Right forelimb (tissue), 1 donor: ENCODE measurements at places on chromosomes 16 and 17.

DNA sequence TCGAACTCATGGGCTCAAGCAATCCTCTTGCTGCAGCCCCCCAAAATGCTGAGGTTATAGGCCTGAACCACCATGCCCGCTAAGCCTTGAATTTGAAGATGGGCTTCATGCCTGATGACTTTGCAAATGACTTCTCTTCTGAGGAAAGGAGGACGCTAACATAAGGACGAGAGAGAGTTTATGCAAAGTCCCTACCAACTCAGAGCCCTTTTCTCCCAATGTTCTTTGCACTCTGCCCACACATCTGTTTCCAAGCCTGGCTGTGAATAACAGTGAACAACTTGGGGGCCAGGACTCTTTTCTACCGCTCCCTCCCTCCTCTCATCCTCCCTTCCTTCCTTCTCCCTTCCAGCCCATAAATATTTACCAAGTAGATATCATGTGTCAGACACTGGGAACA, 8.5 kb upstream of the NPIPB2 start:
- no peak for DNase-seq

- no peak for DNase-seq
These were observed 42.5 kb downstream of the GOSR1 start for GRCh38 chr17:30519707-30520106.

DNA sequence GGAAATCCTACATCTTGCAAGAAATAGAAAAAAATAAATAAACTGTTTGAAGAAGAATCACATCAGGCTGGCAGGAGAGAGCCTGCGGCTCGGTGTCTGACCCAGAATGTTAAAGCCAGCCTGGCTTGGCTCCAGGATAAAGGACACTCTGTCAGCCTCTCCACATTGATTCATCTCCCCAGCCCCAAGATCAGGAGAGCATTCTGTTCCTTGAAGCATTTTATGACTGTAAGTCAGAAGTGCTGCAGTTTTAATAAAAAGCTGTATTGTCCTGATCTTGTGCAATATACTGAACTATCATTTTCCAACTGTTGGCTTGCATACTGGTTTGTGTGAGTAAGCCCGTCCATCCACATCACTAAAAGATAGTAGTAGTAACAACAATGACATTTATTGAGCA, 426.6 kb downstream of the HAPSTR1 start:
- DNase-seq, result no peak

- DNase-seq, result peak; percentile 30
These were observed 8.7 kb upstream of the BEAN1 start for GRCh38 chr16:66418165-66418962.
